Natural killer cell treated with Interleukin-12 subunit alpha and Interleukin-12 subunit beta and Interleukin-15 and Interleukin-18, amount 100 ng/mL, for 72 hours (primary cell): ENCODE measurements at places on chromosomes 2 and 18. TPM values are rescaled to one million over a fixed set of nuclear protein-coding genes. Genes with fewer than 3 reads are reported as not detected.

- DNase-seq, result no peak
- no peak overlapping the region for H3K27ac ChIP-seq
- H3K4me1 ChIP-seq, result no peaks in the 10 kb centered on the region
These were observed 45.1 kb upstream of the ZNF396 start for GRCh38 chr18:35422237-35422636.

CHRNG gene
- not detected for total RNA-seq

DNA sequence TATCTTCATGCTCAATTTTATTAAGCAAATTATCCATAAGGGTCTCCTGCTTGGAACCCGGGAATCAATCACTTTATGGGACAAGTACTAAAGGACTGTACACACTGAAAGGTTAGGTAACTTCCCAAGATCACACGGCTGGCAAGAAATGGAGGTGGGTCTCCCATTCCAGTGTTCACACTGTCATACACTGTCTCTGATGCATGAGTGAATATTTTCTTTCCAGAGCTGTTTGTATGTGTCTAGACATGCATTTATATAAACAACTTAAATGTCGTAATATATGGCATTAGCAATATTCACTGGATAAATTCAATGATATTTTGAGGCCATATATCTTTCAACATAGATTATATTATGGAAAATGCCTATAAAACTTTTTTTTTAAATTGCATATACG is 223.4 kb downstream of the DYM start:
- H3K27ac ChIP-seq, result no peak overlapping the region
- no peak for DNase-seq
- no peak overlapping the region for H3K4me3 ChIP-seq
- no peaks in the 10 kb centered on the region for H3K36me3 ChIP-seq

DNA sequence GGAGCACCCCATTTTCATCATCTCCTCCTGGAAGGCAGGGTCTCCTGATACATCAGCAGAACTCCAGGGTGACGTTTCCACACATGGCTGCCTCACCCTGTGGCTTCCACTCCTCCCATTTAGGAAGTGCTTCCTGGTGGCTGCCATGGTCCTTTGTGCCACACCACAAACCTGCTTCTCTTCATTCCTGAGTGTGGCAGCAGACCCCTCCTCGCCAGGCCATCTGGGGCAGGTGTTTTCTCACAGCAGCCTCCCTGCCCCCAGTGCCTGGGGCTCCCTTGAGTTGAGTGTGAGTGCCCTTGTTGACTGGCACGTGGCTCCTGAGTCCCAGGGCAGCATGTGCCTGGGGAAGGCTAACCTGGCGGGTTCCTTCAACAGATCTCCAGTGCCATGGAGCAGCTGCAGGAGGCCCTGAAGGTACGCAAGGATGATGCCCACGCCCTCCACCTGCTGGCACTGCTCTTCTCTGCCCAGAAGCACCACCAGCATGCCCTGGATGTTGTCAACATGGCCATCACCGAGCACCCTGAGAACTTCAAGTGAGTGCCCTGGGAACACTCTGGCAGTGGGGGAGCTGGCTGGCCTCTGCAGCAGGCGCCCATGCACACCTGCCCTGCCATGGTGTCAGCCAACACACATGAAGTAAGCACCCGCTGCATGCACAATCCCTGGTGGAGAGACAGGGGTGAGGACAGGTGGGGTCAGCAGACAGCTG is 113.4 kb upstream of the MCFD2 start:
- no peaks in the 10 kb centered on the region for H3K27me3 ChIP-seq
- peak overlapping the region; percentile 53 for H3K27ac ChIP-seq

GRCh38 chr18:67410075-67411070 is 106.1 kb downstream of the DSEL start:
- H3K4me3 ChIP-seq, result no peak overlapping the region
- H3K36me3 ChIP-seq, result no peaks in the 10 kb centered on the region

GPD2 gene
- 25.7 TPM for total RNA-seq

DNA sequence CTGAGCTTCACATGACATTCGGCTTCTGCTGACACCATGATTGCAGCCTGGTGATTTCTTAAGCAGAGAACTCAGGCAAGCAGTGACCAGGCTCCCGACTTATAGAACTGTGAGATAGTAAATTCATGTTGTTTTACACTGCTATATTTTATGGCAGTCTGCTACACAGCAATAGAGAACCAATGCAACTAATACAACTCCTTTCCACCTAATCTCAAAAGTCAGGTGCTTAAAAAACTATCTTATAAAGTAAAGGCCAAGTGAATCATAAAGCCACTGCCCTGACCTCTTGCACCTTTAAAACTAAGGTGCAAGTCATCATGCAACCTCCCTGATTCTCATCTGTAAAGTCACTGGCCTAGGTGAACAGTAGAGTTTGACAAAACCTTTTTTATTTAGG is 95.3 kb upstream of the GLS start:
- H3K27me3 ChIP-seq, result peaks cover 15% of the 10 kb centered on the region
- no peak overlapping the region for H3K27ac ChIP-seq
- H3K36me3 ChIP-seq, result no peaks in the 10 kb centered on the region

SPDYA gene
- total RNA-seq, result 4.5 TPM

LRRC30 gene
- total RNA-seq, result not detected

DNA sequence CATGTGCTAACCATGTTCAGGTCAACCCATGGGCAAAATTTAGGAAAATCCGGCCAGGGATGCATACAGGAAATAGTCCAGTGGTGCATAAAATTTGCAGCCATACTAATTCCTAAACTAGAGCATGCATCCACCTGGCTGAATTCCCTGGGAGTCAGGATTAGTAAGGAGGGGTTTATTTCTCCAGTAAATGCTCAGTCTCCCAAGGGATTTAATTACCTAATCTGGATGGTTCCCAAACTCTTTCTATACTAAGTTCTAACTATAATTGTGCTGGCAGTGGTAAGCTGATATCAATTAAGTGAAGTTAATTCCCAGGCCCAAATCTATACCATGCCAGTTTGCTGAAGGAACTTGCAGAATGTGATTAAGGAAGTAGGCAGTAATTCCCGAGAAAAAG is 26.2 kb upstream of the EVA1A start:
- H3K36me3 ChIP-seq, result no peaks in the 10 kb centered on the region
- H3K4me3 ChIP-seq, result no peak overlapping the region
- H3K27ac ChIP-seq, result no peak overlapping the region
- no peaks in the 10 kb centered on the region for H3K4me1 ChIP-seq
- H3K27me3 ChIP-seq, result peaks cover 14% of the 10 kb centered on the region

- no peak overlapping the region for H3K4me3 ChIP-seq
- no peak overlapping the region for H3K27ac ChIP-seq
- H3K4me1 ChIP-seq, result peaks cover 16% of the 10 kb centered on the region
These were observed 54.9 kb downstream of the ACTR2 start for GRCh38 chr2:65282477-65283053.
